NB4 (cell line): ENCODE measurements at places on chromosomes 2 and 18.

GRCh38 chr18:25144820-25145219 lies 207.1 kb downstream of the ZNF521 start:
- no peak for DNase-seq

GRCh38 chr2:28606986-28607441 lies 111.2 kb downstream of the PLB1 start:
- peak; percentile 55 for DNase-seq

DNA sequence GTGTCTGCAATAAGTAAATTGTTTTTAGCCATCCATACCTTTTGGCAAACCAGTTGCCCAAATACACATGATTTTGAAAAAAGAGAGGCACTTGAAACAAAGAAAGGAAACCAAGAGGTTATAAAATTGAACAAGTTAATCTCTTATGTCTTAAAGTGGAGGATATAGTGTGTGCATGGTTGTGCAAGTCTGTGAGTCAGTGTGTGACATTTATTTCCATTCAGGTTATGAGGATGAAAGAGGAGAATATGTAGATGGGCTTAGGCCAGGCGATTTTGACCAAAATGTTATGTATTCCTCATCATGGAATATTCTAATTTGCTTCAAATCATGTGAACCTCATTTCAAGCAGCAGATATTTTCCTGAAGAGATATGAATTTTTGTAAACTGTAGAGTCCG lies 123.3 kb downstream of the SETBP1 start:
- no peak for DNase-seq

DNA sequence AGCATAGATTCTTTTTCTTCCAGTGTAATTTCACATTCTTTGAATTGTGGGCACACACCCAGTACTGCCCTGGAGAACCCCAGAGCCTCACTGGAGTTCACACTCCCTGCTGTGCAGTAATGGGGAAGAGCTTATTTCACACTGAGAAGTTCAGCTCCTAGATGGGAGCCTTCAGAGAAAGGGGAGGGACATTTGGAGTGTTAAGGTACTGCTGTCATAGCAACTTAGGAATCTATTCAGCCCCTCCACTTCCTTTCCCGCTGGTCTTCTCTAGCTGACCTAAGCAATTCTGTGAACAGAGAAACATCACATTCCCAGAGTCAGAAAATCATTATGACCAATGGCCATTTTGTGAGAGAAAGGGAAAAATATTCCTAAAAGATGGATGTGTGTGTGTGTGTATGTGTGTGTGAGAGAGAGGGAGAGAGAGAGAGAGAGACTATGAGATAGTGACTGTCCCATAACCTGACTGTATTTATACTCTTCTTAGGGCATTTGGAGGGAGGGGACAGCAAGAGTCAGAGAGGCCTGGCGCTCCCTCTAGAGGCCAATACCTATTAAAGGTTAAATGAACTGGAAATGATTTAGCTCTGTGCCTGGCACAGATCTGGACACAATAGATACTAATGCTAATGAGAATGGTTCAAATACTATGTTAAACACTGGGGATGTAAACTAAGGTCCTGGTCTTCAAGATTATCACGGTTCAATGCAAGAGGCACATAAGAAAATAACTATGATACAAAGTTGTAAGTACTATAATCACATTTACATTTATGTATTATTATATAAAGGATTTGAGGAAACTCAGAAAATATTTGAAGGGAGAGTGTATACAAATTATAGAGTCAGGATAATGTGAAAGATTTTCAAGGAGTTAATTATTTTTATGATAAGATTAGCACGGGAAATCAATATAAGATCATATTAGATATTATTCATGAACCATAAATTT lies 41.5 kb upstream of the RPE start:
- DNase-seq, result peak; percentile 78

- no peak for DNase-seq
Observed at GRCh38 chr2:219561179-219562048, 9.9 kb downstream of the OBSL1 start.

GRCh38 chr2:205047273-205047839 lies 502.1 kb downstream of the PARD3B start:
- DNase-seq, result no peak

DNA sequence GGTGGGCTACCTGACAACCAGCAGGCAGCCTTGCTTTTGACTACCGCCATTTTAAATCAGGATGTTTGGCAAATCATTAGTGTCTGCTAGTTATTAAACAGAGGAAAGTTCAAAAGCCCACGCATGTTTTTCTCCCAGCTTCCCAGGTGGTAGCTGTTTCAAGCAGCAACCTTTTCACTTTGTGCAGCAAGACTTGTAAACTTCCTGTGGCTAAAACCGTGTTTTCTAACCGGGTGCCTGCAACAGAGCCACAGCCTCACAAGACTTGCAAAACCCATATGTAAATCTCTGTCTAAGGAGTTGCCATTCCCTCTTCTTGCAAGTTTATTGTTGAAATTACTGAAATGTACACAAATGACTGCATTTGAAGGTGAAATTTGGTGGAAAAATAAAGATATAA lies 633.1 kb downstream of the BCL11A start:
- DNase-seq, result no peak

- DNase-seq, result no peak
Observed at GRCh38 chr2:80549901-80550300, 245.3 kb upstream of the LRRTM1 start.

GRCh38 chr2:148554459-148555247 lies 89.9 kb upstream of the EPC2 start:
- DNase-seq, result peak; percentile 17

DNA sequence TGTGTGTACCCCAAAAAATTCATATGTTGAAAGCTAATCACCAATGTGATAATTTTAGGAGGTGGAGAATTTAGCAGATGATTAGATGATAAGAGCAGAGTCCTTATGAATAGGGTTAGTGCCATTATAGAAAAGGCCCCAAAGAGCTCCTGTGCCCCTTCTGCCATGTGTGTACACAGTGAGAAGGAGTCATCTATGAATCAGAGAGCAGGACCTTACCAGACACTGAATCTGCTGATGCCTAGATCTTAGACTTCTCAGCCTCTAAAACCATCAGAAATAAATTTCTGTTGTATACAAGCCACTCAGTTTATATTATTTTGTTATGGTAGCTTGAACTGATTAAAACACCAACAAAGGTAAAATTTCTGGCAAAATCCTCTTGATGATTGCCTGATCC lies 560.0 kb upstream of the CDH2 start:
- no peak for DNase-seq

GRCh38 chr2:69514406-69514805 lies 77.2 kb upstream of the NFU1 start:
- no peak for DNase-seq

DNA sequence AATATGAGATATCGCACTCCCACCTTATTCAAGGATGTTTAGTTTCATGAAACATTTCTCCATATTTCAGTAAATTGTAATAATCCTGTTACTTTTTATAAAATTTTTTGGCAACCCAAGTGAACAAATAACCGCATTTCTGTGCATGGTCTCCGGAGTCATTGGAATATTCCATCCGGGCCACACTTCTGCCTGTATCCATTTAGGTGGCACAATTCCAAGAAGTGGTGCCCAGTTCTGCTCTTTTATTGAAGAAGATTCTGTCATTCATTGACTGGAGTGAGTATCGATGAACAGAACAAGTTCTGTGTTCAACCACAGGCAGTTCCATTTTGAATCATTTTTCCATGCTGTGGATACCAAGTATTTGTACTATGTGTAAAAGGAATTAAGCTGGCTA lies 26.6 kb upstream of the ICOS start:
- DNase-seq, result no peak

DNA sequence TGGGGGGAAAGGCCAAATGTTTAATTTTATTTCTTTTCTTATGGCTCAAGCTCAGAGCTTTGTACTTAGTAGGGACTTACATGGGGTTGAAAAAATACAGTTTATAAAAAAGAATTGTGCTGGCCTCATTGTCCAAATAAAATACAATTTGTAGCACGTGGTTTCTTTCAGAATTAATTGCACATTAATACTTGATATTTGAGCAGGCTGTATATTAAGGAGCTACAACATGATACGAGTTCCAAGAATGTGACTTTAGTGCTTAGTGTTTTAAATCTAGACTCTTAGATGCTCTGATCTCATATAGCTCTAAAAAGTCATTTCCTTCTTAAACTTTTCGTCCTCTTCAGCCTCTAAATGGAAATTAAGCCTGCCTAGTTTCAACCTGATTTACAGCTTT lies 46.4 kb upstream of the RASGRP3 start:
- DNase-seq, result no peak

GRCh38 chr2:240395896-240396622 lies 39.4 kb upstream of the GPC1 start:
- no peak for DNase-seq

DNA sequence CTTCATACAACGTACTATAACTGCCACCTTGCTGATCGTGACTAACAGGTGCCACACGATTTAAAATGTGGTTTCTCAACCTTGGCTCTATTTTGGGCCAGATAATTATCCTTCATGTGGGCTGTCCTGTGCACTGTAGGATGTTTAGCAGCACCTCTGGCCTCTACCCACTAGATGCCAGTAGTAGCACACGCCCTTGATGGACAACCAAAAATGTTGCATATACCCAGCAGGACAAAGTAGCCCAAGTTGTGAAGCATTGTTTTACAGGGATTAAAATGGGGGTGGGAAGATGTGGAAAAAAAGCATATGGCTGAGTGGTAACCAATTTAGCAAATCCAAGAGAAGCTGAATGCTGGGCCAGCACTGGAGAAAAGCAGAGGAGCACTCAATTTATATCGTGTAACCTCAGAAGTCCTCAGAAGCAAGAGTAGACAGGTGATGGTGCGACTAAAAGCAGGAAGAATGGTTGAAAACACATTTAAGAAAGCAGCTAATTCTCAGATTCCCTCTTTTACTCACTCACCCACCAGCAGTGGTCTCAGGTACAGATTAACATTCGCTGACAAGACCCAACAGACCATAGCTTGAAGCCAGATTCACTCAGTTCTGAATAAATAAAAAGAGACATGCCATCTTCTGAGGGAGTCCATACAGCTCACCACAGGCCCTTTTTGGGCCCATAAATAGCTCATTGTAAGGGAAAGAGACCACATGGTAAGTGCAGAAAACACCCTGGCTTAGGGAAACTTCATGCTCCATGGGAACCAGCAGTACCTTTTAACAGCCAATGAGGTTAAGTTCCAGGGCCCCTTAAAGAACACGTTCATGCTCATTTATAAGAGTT lies 50.6 kb downstream of the RAPH1 start:
- DNase-seq, result peak; percentile 70

- peak; percentile 37 for DNase-seq
Observed at GRCh38 chr2:37560241-37560848, 111.1 kb downstream of the CDC42EP3 start.

DNA sequence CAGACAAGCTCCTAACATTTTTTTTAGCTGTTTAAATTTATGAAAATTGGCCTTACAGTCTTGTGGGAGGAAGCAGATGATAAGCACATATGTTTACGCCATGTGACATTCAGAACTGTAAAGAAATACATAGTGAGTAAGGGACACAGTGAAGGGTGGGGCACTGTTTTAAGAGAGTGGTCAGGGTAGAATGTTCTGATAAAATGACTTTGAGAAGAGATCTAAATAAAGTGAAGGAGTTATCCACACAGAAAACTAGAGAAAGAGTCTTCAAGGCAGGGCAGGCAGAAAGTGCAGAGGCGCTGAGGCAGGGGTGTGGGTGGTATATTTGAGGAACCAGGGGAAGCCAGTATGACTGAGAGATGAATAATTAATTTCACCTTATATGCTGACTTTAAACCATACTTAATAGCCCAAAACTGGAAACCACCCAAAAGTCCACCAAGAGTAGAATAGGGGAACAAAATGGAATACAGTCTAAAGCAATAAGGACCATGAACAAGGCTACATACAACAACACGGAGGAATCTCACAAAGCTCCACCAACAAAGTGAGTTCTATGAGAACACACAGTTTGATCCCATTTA lies 8.6 kb downstream of the MREG start:
- no peak for DNase-seq

- DNase-seq, result no peak
Observed at GRCh38 chr18:28529644-28530043, 352.7 kb upstream of the CDH2 start.

DNA sequence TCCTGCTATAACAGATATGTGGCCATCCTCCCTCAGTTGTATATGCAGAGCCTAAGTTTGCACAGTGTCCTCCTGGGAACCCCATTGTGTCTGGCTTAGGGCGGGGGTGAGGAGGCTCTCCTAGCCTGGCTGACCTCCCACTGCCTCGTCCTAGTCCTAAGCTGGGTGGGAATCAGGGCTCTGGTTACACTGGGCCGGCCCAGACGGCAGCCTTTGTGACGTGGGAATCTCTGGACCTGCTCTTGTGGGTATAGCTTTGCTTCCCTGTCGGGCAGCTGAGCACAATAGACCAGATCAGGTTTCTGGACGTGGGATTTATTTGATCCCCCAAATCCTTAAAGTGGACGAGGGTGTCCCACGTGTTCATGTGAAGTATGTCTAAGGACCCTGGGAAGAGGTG lies 2.9 kb downstream of the ACKR3 start:
- DNase-seq, result no peak

GRCh38 chr2:218745559-218746469 lies 35.2 kb downstream of the TTLL4 start:
- no peak for DNase-seq

DNA sequence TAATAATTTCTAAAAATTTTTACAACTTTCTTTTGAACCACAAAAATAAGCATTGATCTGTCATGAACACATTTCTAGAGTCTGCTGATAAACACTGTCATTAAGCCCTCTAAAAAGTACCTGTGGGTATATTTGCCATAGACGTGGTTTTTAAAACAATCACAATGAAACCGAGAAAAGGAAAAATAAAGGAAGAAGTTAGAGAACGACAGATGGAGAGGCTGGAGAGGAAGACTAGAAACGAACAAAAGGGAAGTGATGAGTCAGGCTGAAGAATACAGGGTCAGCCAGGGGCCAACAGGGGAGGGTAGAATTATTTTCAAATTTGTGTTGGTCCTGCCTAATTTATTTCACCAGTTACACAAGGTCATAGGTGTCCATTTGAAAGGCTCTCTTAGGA lies 62.0 kb downstream of the MYL12B start:
- DNase-seq, result peak; percentile 60

DNA sequence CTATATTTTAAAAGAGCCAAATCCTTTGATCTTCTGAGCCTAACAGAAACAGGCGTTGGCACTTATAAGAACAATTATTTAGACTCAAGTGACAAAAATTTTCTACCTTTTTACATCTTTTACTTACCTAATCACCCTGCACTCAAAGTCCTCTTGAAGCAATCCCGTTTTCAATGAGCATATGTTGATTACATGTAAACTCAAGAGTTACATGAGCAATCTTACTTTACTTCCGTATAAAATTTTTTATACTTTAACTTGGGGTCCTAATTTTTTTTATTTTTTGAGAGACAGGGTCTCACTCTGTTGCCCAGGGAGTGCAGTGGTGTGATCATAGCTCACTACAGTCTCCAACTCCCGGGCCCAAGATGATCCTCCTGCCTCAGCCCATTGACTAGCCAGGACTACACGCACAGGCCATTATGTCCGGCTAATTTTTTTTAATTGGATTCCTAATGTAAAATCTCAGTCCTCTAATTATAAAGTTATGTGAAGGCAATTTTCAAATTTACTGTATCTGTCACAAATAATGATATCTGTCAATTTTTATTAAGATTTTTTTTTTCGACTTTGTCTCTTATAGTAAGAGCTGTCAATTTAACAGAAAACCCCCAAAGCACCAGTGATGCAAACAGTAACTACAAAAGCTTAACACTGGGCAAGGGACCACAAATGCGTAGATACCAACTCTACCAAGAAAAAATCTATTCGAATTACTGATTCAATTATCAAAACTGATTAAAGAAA lies 19.1 kb upstream of the STPG4 start:
- no peak for DNase-seq

GRCh38 chr18:52442686-52443085 lies 102.7 kb downstream of the DCC start:
- no peak for DNase-seq

- DNase-seq, result peak; percentile 22
Observed at GRCh38 chr2:41922177-41922576, 125.6 kb upstream of the PKDCC start.
